Stimulated activated CD8-positive, alpha-beta memory T cell treated with anti-CD3 and anti-CD28 coated beads, Interleukin-15, amount 100 ng/mL, for 4 hours (primary cell): ENCODE measurements at places on chromosomes 16 and 17.

GRCh38 chr17:67784364-67785121, 40.8 kb upstream of the BPTF start:
- no peak for DNase-seq

- no peak for DNase-seq
Measured at GRCh38 chr16:265002-265529, 10.7 kb downstream of the RGS11 start.

- no peak for DNase-seq
Measured at GRCh38 chr17:14337596-14338079, 36.8 kb downstream of the HS3ST3B1 start.

DNA sequence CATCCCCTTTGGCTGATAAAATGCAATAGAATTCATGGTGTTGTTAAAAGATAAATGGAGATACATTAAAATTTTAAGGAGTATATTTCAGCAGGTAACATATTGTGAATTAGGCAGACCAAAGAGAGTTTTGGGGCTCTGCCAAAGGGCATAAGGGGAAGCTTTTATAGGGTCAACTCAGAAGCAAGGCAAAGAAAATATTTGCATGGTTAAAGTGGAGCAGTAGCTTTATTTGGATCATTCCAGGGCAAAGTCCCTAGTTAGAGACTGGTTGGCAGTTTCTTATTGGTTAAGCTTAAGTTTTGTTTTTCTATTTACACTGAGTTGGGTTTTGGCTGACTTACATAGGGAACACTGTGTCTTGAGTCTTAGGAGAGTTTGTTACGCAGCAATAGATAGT, 75.1 kb upstream of the CA10 start:
- no peak for DNase-seq

DNA sequence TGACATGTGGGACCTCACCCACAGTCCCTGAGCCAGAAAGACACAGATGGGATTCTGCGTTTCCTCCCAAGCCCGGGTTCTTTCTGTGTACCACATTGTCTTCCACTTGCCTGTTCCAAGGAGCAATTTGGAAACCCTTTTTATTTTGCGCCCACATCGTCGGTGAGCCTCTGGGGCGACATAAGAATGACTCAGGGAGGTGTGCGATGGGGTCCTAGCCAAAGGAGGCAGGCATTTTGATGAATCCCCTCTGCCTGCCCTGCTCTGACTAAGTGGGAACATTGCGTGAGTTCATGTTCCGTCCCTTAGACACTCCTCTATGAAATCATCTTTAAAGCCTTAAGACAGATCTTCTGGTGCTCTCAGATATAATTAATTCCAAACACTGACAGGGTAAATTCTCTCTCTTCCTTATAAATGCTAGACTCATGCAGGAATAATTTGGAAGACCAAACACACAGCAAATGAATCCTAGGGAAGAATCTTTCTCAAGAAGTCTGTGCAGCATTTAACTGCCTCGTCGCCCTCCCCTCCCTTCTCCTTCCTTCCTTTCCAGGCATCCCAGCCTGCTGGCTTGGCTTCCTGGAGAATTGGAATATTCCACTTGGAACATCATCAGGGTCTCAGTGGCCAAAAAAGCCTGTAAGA, 52.7 kb upstream of the FOXF1 start:
- DNase-seq = no peak

- DNase-seq = no peak
Measured at GRCh38 chr17:82528484-82529265, 9.1 kb downstream of the FOXK2 start.
